Mammary epithelial cell (primary cell): ENCODE measurements at places on chromosomes 13 and 19. TPM values are rescaled to one million over a fixed set of nuclear protein-coding genes. Genes with fewer than 3 reads are reported as not detected.

DNA sequence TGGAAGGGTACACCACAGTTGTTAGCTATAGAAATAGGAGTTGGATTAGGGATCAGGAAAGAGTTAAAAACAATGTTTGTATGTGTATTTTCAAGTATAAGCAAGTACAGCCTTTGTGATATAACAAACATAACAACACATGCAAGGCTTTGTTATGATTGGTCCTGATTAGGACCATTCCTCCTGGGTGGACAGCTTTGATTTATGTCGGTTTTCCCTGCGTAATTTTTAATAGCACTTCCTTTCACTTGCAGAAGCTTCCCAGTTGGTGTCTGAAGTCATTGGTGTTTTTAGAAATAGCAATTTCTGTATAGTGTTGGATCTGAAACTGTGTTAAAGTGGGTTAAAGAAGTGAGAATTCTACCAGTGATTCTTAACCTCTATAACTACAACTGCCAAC, 10.0 kb downstream of the FNDC3A start:
- no peak for DNase-seq

Gene LYPD3
- polyA plus RNA-seq = 29.8 TPM

Gene ZNF567
- polyA plus RNA-seq = 3.8 TPM

DNA sequence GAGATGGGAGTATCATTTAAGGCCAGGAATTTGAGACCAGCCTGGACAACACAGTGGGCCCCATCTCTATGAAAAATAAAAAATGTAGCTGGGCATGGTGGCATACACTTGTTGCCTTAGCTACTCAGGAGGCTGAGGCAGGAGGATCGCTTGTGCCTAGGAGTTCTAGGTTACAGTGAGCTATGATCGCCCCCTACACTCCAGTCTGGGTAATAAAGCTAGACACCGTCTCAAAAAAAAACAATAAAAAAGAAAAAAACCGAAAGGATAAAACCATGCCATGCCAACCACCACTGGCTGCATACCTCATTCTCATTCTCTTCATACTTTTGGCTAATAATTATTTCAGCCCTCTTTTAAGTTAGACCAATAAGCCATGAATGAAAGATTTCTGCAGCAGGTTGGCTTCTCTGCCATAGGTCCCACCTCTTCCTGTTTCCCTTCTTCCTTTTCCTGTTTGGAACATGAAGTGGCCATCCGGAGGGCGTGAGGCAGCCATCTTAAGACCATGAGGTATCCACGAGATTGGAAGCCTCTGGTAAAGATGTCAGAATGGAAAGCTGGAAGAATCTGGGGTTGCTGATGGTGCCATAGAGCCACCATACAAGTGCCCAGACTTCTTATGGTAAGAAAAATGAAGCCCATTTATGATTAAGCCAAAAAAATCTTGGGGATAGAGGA, 171.3 kb downstream of the CACNA1A start:
- DNase-seq = no peak

GRCh38 chr19:14406645-14407401, 12.3 kb downstream of the DDX39A start:
- DNase-seq = no peak

GRCh38 chr13:107743526-107743925, 471.8 kb downstream of the LIG4 start:
- DNase-seq = no peak

DNA sequence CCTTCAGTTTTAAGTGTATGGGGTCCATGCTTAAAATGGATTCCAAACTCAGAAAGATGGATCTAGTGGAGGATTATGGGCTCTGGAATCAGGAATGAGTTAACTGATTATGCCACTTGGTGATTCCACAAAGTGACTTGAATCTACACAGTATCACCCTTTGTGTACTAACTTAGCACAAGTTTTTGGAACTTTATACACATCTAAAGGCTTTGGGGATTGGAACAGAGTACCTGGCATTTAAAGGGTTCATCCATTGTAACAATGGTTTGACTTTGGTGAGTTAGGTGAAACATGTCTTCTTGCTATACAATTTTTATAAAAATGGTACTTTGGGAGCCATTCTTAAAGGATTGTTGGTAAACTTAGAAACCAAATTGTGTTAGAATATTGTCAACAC, 1.1 kb downstream of the RPL21 start:
- DNase-seq = no peak

DNA sequence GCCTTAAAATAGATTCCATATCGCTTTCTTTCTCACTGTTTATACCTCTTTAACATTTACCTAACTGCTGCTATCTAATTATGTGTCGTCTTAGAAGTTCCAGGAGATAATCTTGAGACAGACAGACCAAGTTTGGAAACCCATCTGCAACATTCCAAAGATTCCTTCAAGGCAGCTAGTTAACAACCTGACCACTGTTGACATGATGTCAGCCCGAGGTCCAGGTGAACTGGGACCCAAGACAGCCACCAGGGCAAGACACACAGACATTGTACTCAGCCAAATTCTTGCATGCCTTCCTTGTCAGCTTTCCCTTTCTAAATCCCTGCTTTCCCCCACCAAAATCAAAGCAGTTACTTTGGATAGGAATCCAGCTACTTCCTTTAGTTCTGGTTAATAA, 1476.5 kb upstream of the PRR20A start:
- DNase-seq = no peak

Gene ITGBL1
- 0.23 TPM for polyA plus RNA-seq

Gene OR10H1
- 0.02 TPM for polyA plus RNA-seq

DNA sequence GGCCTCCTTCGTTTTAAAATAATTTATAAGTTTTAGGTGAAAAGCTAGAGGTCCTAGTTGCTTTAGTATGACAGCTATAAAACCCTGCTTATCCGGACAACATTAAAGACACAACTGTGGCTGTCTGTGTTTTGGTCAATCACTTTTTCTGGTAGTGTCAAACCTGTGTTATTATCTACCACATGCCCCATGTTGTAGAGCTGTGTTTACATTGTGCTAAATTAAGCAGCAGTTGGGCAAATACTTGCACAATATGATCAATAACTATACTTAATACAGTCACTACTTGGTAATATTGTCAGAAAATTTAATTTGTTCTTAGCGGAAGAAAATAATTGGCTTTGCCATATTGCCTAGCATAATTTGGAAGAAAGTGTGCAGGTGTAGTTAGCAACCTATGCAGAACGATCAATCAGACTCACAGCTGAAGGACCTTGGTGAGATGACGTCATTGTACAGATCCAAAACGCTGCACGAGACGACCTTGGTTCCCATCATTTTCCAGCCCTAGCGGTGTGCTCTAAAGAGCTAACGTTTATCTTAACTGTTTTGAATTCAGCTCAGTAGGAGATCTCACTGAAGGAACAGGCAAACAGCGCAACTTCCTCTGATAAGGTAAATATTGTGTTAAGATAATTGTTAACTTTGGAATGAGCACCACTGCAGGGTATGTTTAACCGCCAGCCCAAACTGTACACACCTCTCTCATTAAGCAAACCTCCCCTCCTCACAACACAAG, 476.6 kb downstream of the IRS2 start:
- DNase-seq = no peak

- no peak for DNase-seq
Measured at GRCh38 chr19:45474606-45475521, 7.1 kb downstream of the FOSB start.

DNA sequence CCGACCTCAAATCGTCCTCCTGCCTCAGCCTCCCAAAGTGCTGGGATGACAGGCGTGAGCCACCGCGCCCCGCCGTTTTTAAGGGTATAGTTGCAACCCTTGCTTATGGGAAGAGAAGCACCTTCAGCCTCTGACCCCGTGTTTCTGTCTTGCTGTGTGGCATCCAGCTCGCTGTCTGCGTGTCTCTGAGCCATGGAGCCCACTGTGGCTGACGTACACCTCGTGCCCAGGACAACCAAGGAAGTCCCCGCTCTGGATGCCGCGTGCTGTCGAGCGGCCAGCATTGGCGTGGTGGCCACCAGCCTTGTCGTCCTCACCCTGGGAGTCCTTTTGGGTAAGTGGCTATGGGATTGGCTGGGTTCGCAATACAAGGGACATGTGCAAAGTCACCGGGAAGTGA, 29.5 kb downstream of the TMPRSS9 start:
- no peak for DNase-seq

DNA sequence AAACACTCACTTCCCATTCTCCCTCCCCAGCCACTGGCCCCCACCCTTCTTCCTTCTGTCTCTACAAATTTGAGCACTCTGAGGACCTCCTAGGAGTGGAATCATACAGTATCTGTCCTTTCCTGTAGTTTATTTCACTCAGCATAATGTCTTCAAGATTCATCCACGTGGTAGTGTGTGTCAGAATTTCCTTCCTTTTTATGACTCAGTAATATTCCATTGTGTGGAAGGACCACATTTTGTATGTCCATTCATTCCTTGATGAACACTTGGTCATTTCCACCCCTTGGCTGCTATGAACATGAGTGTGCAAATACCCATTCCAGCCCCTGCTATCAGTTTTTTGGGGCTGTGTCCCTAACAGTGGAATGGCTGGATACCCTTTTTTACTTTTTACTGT, 9.8 kb downstream of the KLF2 start:
- DNase-seq = no peak

DNA sequence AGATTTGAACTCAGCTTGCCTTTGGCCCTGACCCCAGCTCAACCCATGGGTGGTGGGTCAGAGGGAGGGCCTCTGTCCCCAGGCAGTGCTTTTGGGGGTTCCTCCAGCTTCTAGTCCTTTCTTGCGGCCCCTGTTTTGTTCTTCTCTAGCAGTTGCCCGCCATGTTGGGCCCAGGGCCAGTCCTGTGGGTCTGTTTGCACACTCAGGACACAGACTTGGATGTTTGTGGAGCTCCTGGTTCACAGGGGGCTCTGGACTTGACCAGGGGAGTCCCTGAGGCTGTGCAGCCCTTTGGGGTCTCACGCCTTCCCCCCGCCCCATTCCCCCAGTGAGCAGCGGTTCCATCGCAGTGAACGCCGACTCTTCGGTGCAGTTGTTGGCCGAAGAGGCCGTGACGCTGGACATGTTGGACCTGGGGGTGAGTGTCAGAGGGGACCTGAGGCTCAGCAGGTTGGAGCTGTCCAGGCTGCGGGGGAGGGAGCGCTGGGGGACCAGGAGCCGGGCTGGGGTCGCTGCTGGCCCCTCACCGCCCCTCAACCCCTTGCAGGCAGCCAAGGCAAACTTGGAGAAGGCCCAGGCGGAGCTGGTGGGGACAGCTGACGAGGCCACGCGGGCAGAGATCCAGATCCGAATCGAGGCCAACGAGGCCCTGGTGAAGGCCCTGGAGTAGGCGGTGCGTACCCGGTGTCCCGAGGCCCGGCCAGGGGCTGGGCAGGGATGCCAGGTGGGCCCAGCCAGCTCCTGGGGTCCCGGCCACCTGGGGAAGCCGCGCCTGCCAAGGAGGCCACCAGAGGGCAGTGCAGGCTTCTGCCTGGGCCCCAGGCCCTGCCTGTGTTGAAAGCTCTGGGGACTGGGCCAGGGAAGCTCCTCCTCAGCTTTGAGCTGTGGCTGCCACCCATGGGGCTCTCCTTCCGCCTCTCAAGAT, 2.5 kb downstream of the ATP5F1D start:
- peak; percentile 67 for DNase-seq

Gene SIGLEC5
- polyA plus RNA-seq = not detected

- DNase-seq = no peak
Measured at GRCh38 chr19:35278578-35279284, 3.6 kb upstream of the HAMP start.

- no peak for DNase-seq
Measured at GRCh38 chr13:26680572-26680971, 80.0 kb downstream of the GPR12 start.

Gene ZNF98
- polyA plus RNA-seq = not detected

DNA sequence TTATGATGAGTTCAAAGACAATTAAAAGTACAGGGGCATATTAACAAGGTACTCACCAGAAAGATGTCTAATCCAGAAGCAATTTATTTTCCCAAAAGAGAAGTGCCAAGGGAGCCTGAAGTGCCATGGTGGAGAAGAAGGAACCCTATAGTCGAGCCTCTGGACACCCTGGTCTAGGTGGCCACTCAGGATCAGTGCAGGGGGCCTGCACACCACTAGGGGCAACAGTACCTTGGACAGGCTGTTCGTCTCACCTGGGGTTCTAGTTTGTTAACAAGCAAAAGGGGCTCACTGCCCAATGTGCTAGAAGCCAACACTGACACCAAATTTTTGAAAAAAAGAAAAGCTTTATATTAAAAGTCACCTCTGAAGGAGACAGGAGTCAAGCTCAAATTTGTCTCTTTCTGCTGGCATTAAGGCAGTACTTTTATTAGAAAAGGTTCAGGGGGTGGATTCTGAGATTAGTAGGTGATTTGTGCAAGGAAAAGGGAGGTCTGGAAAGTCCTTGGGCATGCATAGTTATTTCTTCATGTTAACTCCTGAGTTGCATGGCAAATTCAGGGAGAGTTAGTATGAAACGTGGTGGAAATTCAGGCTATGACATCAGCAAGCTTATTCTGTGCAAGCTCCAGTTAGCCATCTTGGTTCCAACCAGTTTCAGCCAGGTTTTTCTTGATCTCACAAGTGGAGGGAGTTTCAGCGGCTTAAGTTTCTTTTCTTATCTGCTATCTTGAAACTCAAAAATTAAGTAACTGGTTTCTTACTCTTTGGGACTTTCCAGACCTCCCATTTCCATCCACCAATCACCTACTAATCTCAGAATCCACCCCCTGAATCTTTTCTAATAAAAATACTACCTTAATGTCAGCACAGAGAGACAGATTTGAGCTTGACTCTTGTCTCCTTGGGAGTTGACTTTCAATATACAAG, 884 bp upstream of the CBY2 start:
- no peak for DNase-seq
